ENCODE measurements at places on chromosomes 3 and 15.

DNA sequence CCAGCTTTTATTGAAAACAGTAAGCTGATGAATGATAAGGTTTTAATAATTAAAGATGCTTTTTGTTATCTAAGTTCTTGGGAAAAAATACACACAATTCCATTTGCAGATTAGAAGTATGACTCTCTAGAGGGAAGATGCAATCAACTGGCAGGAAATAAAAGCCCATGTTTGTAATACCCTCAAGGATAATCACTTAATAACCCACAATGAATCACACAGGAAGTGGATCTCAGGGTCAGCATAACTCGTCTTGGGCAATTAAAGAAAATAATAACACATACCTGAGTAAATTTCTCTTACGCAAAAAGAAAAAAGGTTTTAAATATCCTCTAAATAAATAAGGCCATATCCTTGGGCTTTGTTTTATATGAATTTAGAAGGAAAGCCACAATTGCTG, 9.4 kb upstream of the EID1 start:
- DNase-seq, result no peak

- no peak for DNase-seq
Observed at GRCh38 chr3:146709969-146710368, 104.8 kb upstream of the PLSCR5 start.

DNA sequence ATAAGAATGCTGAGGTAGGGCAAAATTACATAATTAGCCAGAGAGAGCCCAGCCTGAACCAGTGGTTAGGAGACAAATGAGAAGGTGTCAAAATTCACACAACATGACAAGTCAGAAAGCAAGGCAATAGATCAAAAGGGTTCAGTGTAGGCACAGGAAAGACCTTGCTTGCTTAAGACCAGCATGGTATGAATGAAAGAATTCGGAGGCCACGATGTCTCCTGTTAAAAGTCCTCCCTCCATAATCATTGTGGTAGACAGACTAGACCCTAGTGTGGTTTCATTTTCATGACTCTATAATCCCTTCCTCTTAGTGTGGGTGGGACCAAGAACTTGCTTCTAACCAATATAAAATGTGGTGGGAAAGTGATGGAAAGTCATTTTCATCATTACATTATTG, 98.7 kb upstream of the ANKRD28 start:
- DNase-seq, result no peak

DNA sequence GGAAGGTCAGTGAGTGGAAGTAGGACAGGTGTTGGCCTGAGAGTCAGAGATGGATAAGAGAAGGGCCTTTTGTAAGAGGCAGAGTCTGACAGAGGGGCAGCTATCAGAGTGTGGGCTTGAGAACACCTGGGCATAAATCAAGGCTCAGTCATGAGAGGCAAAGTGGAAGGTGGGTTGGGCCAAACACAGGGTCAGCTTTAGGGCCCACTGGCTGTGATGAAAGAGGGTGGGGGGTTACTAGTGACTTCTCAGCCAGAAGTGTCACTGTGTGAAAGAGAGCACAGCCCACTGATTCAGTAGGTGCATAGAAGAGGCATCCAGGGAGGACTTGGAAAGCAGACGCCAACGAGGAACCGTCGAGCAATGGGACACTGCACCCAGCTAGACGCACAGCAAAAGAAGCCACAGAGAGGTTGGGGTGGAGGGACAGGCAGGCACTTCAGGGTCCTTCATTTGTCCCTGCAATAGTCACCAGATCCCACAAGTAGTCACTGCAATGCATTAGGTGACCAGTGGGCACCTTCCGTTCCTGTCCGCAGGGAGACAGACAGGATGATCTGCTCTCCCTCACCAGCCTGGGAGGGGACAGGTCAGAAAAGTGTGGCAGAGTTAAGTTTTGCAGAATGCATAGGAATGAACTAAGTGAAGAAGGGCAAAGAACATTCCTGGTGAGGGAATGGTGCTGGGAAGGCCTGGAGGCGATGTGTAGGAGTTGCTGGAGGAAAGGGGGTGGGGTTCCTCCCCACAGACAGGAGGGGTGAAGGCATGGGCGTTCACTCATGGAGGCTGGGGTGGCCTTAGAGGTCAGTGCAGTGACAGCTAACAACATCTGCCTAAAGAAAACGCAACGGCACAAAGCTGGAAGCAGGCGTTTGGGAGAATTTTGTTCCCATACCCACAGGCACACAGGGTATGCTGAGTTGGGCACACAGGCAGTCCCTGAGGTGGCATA, 36.3 kb downstream of the MESD start:
- DNase-seq, result no peak

- no peak for DNase-seq
Observed at GRCh38 chr3:140251678-140252077, 316.7 kb downstream of the CLSTN2 start.

DNA sequence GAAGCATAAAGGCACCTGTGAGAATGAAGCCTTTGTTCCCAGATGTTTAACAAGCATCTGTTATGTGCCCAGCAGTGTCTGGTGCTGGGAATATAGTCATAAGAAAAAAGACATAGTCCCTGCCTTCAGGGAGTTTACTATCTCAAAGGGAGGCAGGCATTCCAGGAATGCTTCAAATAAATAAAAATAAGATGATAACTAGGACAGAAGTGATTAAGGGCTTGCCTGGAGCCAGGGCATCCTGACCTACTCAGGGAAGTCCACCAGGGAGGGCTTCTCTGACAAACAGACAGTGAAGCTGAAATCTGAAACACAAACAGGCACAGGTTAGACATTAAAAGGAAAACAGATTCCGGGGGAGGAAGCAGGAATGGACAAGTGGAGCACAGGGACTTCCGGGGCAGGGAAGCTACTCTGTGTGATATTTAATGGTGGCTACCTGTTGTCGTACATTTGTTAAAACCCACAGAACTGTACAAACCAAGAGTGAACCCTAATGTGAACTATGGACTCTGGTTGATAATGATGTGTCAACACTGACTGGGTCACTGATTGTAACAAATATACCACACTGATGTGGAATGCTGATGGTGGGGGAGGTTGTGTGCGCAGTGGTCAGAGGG, 53.3 kb downstream of the ITGB5 start:
- no peak for DNase-seq

DNA sequence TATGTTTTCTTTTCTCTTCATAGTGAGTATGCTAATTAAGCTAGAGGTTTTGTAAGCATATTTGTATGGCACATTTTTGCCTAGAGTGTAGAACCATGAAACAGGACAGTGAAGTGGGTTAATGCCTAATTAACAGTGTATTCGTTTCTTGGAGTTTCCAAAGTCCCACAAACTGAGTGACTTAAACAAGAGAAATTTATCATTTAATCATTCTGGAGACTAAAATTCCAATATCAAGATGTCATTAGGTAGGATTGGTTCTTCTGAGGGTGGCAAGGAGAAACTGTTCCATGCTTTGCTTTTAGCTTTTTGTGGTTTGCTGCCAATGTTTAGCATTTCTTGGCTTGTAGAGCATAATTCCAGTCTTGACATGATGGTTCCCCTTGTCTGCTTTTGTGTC, 734.2 kb downstream of the NAALADL2 start:
- DNase-seq, result no peak
